Activated CD4-positive, alpha-beta T cell treated with anti-CD3 and anti-CD28 coated beads for 24 hours (primary cell): ENCODE measurements at places on chromosomes 16 and 17.

- DNase-seq: peak; percentile 75
Measured at GRCh38 chr16:28494121-28494851, at the start of gene APOBR. APOBR (plus strand) TSS chr16:28494643; CDS start chr16:28494682, 39 bp downstream.

- DNase-seq: no peak
Measured at GRCh38 chr17:8868529-8868951, 1.1 kb upstream of the PIK3R6 start.

DNA sequence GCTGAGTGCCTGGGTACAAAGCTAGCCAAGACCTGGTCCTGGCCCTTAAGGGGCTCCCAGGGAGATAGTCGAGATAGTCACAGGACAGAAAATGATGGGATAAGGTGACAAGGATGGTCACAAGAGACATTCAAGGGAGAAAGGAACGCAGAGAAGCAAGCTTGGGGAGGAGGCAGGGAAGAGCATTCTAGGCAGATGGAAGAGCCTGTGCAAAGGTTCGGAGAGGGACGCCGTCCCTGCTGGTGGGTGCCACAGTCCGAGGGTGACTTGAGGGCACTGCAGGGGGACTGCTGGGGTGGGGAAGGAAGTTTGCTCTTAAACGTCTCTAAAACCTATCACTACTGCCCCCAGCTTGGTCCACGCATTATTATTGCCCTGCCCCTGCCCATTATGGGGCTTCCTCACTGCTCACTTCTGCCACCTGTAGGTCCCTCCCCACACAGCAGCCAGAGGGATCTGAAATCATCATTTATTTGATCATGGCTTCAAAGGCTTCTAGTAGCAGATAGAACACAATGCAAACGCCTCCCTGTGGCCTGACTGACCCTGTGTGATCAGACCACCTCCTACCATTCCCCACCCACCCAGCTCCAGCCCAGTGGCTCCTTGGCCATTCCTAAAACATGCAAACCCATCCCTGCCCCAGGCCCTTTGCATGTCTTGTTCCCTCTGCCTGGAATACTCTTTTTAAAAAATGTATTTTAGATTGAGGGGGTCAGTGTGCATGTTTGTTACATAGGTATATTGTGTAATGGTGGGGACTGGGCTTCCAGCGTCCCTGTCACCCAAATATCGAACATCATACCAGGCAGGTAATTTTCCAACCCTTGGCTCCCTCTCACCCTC lies 60.3 kb downstream of the RMI2 start:
- DNase-seq: peak; percentile 40

GRCh38 chr17:7383742-7384488 lies 3.0 kb downstream of the TNK1 start:
- DNase-seq: peak; percentile 60

DNA sequence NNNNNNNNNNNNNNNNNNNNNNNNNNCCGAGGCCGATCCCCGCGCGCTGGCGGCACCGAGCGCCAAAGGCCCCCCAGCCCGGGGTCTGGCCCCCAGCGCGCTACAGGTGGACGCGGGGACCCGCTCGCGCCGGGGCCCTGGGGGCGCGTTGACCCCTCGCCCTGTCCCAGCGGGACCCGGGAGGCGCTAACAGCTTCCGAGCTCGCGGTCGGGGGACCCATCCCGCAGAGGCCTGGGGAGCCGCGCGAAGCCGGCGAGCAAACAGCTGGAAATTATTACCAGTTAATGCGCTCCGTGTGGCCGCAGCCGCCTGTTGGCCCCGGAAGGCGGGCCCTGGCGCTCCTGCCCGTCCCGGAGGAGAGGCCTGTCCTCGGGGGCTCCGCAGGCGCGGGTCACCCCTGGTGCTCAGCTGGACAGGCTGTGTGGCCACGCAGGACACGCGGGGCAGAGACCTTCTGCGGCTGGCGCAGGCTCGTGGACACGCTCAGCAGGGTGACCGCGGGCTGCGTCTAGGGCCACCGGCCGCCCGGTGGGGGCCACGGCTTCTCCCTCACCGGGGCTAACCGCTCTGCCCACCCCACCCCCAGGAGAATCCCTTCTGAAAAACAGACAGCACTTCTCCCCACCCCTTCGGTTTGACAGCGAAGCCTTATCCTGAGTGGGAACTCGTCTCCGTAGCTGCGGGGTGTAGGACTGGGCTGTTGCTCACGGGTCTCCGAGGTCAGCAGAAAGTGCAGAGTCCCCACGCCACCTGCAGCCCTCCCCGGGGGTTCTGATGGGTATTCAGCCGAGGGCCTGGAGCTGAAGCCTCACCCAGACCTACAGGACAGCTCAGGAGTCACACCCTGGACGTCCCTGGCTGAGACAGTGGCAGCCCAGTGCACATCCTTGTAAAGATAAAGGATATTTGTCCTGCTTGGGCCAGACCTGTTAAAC lies 138.7 kb upstream of the RPH3AL start:
- DNase-seq: no peak

DNA sequence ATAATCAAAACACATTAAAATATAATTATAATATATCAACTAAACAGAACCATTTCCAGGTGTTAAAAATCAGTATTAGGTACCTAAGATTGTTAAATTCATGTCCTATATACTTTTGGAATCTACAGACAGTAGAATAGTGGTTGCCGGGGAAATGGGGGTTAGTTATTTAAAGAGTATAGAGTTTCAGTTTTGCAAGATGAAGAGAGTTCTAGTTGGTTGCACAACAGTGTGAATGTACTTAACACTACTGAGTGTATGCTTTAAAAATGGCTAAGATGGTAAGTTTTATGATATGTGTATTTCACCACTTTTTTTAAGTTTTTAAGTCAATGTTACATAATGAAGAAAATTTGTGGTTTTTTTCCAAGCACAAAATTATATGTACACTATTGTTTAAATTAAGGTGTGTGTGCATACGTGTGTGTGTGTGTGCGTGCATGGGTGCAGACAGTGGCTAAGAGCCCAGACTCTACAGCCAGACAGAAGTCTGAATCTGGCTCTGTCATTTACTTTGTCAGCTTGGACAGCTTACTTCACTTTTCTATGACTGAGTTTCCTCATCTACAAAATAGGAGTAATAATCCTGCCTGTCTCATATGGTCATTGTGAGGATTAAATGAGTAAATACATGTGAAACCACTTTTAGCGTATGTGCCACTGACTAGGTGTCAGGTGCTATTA lies 25.3 kb upstream of the PHAF1 start:
- no peak for DNase-seq

- no peak for DNase-seq
Measured at GRCh38 chr17:36784633-36785032, 152.6 kb upstream of the LHX1 start.

DNA sequence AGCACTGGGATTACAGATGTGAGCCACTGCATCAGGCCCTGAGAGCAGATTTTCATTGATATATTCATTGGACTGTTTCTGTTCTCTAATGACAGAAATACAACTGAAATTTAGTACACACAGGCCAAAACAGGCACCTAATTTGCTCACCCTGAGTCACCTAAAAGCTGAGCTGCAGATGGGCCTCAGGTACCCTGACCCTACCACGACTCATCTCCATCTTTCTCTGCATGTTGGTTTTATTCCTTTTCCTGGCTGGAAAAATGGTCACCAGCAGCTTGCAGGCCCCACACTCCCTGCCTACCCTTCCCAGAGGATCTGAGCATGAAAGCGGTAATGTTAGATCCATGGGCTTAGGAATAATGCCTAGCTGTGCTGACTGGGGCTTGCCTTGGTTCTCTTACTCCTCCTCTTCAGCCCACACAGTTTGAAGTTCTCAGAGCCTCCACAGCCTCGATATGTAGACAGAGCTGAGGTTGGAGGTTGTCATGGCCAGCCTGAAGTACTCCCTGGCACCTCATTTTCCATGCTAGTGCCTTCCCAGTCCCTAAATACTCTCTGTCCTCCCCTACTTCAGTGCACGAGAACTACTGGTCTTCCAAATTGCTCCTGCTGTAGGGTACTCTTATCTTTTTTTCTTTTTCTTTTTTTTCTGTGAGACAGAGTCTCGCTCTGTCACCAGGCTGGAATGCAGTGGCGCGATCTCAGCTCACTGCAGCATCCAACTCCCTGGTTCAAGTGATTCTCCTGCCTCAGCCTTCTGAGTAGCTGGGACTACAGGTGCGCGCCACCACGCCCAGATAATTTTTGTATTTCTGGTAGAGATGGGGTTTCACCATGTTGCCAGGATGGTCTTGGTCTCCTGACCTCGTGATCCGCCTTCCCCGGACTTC lies 51.1 kb downstream of the CENPV start:
- DNase-seq: no peak

DNA sequence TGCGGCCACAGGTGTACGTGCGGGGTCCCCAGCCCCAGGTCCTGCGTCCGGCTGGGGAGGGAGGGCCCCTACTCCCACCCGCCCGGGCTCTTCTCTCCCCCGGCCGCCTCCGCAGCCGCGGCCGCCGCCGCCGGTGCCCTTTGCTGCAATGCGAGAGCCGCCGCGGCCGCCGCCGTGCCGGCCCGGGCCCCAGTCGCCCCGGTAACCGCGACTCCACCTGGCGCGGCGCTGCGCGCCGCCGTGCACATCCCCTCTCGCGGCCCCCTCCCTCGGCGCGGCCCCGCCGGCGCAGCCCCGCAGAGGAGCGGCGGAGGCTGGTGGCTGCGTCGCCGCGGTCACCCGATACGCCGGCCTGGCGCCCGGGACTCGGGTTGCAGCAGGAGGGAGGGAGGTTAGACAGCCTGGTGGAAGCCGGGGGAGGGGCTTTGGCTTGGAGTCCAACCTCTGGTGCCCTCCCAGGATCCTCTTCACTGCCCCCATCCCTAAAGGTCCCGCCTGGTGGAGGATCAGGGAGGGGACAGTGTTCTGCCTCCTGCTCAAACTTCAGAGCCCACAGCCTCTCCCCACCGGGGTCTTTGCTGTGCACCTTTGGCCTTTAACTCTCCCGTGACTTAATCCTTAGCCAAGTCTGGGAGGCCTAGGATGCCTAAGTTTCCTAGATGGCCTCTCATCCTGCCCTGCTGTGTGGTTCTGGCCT lies 32.9 kb downstream of the SRCIN1 start:
- no peak for DNase-seq

GRCh38 chr16:58579587-58579986 lies 50.0 kb downstream of the CNOT1 start:
- DNase-seq: no peak

GRCh38 chr16:89616623-89617022 lies 3.2 kb downstream of the DPEP1 start:
- DNase-seq: no peak

DNA sequence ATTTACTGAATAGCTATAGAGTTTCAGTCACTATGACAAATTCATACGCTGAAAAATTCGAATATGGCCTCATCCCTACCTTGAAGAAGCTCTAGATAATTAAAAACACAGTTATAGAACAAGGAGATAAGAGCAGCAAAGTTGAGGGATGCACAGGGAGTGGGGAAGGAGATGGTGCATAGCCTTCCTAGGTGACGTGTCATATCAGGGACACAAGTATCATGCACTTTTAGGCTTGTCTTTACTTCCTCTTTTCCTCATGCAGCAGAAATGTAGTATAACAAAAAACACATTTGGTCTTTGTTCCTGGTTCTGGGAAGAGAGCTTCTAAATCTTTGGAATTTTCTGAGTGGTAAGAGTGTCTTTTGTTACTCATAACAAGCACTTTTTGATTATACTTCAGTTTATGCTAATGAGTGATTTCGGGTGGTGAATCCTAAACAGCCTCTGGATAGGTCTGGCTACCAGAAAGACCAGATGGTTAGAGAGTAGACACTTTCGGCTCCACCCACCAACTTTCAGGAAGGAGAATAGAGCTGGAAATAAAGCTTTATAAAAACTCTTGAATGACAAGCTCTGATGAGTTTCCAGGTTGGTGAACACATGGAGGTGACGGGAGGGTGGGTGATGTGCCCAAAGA lies 341.4 kb downstream of the UTP18 start:
- no peak for DNase-seq

DNA sequence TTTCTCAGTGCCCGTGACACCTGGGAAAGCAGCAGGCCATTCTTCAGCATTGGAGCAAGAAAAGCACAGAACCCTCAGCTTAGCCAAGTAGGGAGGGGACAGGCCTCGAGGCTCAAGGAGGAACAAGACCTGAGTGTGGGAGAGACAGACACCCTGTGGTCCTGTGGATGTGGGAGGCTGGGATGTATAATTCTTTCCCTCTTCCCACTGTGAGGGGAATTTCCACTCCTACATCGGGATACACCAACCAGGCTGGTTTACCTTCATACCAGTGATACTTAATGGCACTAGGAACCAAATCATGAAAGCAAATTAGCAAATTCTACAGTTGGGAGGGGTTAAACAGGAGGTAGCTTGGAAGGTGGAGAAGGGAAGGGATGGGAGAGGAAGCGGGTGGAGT lies 41.7 kb downstream of the LYRM1 start:
- DNase-seq: no peak

- DNase-seq: no peak
Measured at GRCh38 chr16:87384162-87384874, 742 bp upstream of the FBXO31 start.

DNA sequence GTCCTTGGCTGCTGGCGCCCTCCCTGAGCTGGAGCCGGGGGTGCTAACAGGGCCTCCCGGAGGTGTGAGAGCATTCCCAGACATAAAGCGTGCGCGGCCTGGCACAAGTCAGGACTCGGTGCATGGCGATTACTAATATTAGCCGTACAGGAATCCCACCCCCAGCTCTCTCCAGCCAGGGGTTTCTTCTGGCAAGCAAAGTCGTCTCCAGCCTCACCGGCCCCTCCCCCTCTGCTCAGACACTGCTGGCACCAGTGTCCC lies 5.0 kb downstream of the CASKIN1 start:
- DNase-seq: no peak

- no peak for DNase-seq
Measured at GRCh38 chr16:81888520-81889394, 109.7 kb downstream of the PLCG2 start.

DNA sequence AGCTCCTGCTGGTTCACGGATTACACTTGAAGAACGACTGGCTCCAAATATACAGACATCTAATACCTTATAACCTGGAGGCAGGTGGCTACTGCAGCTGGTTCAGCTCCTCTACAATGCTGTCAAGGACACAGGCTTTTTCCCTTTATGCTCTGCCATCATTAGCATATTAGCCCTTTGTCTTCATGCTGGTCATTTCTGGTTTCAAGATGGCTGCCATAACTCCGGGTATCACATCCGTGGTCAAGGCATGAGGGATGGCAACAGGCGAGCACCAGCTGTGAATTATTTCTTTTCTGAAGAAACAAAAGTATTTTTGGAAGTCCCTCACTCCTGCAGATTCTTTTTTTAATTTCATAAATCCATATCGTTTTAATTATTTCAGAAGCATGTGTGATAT lies 124.3 kb upstream of the MED13 start:
- DNase-seq: no peak

DNA sequence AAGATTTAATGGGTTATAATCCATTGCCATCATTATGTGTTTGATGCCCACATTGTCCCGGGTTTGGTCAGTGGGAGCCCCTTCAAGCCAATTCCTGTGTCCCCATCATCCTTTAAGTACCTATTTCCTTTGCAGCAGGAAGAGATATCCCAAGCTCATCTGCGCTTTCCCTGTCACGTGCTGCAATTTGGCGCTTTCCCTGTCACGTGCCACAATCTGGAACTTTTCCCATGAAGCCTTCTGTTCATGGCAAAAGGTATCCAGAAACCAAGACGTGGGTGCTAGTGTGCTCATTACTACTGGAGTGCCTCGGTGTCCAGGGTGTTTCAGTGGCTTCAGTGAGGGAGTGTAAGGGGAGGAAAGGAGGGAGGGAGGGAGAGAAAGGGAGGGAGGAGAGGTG lies 168.5 kb downstream of the NPIPB11 start:
- no peak for DNase-seq
